Gastroesophageal sphincter (tissue), 4 donors: ENCODE measurements at places on chromosomes 2 and 18. TPM values are rescaled to one million over a fixed set of nuclear protein-coding genes. Genes with fewer than 3 reads are reported as not detected.
A peak's percentile ranks its signal among the peaks of the same experiment; 100 is the strongest.

Gene KLHL14
- 0.27 TPM for total RNA-seq

Gene LOXL3
- 8.1 TPM for total RNA-seq

Gene MXD1
- total RNA-seq: 10.5 TPM

Gene LYG2
- total RNA-seq: not detected

Gene GKN1
- 4.7 TPM for total RNA-seq

Gene HOXD4
- 3.6 TPM for total RNA-seq

Gene HOXD11
- total RNA-seq: not detected

Gene THSD7B
- 1.1 TPM for total RNA-seq

Gene KIF5C
- total RNA-seq: 3.6 TPM

- peak; percentile 60 for ATAC-seq
Measured at GRCh38 chr2:84906900-84907714, 1.7 kb downstream of the TMSB10 start.

- peak; percentile 96 for ATAC-seq
Measured at GRCh38 chr2:28716265-28716865, 35.3 kb upstream of the PPP1CB start.

GRCh38 chr2:232293191-232293590 lies 85.4 kb upstream of the ALPP start:
- ATAC-seq: no peak

DNA sequence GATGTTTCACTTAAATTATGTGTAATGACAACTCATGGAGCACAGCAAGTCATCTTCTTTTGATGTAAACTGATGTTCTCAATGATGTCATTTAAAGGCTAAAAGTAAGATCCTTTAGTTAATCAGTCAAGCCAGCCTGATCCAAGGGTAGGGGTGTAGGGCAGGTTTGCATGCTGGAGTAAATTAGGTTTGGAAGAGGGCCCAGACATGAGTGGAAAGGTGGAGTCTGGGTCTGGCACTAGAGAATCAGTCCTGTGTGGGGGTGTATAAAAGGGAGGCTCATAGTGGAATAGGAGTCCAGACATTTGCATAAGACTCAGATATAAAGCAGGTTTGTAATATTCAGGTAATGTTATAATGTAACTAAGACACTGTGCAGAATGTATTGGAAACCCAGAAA lies 88.8 kb upstream of the NYAP2 start:
- no peak for ATAC-seq

- ATAC-seq: no peak
Measured at GRCh38 chr2:158645299-158645698, 149.8 kb upstream of the DAPL1 start.

DNA sequence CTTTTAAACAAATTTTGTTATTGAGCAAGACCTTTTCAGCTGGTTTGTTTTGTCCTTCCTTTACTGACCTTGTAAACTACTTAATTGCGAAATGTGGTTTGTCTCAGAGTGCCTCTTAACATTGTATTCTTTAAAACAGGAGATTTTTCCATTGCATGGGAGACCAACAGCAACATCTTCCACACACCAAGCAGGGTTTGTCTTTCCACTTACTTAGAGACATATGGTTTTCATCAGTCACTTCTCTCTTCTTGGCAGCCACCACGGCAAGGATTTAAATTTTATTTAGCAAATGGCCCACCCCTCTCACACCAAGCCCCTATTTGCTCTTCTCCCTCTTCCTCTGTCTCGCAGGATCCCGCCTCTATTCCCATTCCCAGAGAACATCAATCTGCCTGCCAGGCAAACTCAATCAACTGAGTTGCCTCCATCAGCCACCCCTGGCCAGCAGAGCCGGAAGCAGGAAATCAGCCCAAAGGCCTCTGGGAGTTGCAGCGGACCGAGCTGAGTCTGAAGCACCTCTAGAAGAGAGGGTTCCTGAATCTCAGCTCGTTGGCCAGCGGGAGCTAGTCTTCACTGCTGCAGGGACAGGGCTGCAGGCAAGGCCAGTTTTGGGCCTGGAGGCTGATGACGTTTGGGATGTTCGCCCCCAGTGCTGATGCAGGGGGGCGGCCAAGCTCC lies 11.3 kb upstream of the CIB4 start:
- peak; percentile 82 for ATAC-seq

DNA sequence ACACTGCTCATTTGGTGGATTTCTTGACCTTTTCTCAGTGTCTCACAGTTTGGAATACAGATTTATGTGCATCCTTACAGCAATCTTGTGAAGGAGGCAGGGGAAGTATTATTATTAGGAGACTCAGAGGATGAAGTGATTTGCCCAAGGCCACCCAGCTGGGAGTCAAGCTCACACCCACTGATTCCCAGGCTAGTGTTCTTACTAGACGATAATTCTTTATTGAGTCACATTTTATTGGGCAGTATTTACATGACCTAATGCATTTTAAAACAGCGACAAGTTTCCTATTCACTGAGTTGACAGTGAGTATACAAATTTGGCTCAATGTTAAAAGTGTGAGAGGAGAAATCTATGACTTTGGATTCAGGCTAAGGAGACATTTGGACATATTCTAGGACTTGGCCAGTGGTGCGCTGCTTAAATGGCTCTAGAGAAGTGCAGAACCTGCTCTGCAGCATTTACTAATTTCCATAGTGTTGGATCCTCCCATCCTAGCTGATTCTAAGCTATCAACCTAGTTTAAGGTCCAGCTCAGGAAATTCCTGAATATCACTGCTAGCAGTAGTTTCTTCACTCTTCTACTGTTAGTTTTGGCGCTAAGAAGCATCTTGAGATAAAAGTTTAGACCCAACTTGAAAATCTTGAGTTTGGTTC lies 199.3 kb downstream of the MTX2 start:
- ATAC-seq: no peak

- ATAC-seq: no peak
Measured at GRCh38 chr2:161766334-161766733, 142.1 kb downstream of the SLC4A10 start.

GRCh38 chr2:175025946-175026345 lies 20.8 kb upstream of the CHN1 start:
- ATAC-seq: no peak

DNA sequence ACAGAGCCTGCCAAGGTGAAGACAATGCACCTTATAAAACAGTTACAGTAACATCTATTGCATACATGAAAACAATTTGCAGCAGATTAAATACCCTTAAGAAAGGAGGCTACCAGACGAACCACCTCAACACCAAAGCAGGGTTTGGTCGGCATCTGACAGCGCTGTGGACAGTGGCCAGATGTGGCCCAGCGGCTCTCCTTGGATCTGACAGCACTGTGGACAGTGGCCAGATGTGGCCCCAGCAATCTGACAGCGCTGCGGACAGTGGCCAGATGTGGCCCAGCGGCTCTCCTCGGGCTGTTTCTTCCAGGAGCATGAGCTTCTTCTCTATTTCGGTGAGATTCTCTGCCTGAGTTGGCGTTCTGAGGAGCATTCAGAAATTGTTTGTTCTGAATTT lies 211.6 kb downstream of the ANKRD30B start:
- no peak for ATAC-seq

GRCh38 chr18:55415258-55415871 lies 172.6 kb downstream of the TCF4 start:
- peak; percentile 74 for ATAC-seq

GRCh38 chr2:152297715-152298114 lies 37.3 kb upstream of the FMNL2 start:
- ATAC-seq: no peak

DNA sequence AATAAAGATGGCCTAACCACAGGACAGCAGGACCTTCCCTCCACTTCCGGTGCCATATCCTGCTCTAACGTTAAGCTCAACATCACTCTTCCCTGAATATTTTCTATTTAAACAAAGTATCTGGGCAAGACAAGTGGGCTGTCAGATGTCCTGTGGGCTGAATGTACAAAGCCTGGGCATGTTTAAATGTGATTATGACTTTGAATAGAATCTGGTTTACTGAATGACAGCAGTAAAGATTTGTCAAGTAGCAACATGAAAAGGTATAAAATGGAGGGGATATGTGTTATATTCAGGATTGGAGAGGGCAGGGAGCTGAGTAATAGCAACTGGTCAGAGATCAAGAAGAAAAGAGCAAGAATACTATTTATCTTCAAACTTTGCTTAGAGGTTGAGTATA lies 540.9 kb downstream of the NRXN1 start:
- ATAC-seq: no peak

GRCh38 chr2:240310201-240310600 lies 125.3 kb upstream of the GPC1 start:
- ATAC-seq: no peak

- no peak for ATAC-seq
Measured at GRCh38 chr2:46091961-46092667, 205.1 kb upstream of the EPAS1 start.

DNA sequence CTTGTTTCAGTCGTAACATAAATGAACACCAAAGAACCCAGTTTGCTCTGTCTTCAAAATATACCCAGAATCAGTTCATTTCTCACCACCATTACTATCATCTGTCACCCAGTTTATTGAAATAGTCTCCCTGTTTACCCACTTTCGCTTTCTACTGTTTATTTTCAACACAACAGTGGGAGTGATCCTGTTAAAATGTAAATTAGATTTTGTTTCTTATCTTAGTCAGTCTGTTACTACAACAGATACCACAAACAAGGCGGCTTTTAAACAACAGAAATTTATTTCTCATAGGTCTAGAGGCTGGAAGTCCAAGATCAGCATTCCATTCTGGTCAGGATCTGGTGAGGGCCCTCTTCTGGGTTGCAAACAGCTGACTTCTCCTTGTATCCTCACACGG lies 74.8 kb downstream of the ARHGAP15 start:
- no peak for ATAC-seq

DNA sequence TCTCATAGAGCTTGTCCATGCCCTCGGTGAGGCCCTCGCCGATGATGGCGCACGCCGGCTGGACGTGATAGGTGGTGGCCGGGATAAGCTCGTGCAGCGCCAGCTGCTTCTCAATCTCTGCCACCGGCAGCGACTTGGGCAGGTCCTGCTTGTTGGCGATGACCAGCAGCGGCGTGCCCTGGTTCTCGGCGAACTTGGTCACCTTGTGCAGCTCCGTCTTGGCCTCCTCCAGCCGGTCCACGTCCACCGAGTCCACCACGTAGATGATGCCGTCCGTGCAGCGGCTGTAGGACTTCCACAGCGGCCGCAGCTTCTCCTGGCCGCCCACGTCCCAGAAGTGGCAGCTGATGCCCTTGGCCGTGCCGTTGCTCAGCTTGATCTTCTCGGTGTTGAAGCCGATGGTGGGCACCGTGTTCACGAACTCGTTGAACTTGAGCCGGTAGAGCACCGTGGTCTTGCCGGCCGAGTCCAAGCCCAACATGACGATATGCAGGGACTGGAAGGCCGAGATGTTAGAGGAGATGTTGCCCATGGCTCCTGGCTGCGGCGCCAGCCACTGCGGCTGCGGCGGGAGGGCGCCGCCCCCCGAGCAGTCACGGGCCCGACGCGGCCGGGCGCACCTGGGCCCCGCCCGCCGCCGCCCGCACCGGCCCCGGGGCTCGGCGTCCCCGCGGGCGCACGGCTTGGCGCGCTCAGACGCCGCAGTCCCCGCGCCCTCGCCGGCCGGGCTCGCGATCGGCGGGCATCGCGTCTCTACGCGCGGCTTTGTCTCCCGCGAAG lies 636 bp downstream of the ARL4C start:
- peak; percentile 52 for ATAC-seq

GRCh38 chr2:24855022-24855622 lies 61.9 kb downstream of the CENPO start:
- ATAC-seq: peak; percentile 66

GRCh38 chr2:238652771-238653157 lies 195.1 kb upstream of the TWIST2 start:
- ATAC-seq: no peak

DNA sequence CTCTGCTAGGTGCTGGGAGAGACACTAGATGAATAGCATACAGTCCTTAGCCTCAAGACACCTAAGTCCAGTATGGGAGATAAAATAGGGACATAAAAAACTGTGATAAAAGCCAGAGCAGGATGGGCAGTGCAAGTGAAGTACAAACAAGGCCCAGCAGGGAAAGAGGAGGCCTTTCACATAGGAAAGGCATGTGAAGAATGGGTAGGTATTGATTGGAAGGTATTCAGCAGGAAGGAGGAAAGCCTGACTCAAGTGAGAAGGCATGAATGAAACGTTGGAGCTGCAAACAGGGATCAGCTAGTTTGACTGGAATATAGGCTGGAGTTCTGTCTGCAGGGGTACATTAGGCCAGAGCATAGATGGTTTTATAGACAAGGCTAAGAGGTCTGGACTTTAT lies 11.0 kb upstream of the CXCR4 start:
- no peak for ATAC-seq

DNA sequence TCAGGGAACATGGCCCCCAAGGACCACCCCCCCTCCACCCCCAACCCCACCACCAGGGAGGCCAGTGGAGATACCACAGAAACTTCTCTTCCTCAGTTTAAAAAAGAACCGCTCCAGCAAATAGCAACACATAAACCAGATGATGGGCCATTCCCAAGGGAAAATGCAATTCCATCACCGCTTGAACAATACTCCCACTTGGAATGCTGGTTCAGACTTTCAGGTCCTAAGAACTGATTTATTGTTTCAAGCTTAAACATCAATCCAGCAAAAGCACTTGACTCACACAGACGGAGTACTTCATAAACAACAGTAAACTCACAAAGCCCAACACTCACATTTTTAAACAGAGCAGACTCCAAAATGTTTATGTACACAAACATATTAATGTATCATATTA lies 6.9 kb downstream of the HDAC4 start:
- no peak for ATAC-seq

- ATAC-seq: no peak
Measured at GRCh38 chr2:69163556-69163955, 150.6 kb downstream of the ANTXR1 start.

DNA sequence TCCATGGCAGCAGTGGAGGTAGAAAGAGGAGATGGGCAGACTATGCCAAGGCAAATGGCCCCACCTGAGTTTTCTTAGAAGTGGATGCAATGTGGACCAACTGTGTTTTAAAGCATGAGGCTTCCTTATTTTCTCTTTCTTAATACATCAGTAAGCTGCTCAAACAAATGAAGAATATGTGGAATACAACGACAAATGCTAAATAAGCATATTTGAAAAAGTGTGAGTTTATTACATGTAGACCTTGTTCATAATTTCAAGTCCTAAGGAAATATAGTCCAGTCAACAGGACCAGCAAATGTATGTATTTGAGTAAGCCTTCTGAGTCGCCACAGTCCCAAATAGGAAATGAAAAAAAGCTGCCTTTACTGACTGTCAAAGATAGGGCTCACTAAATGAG lies 177.8 kb downstream of the PRPF40A start:
- no peak for ATAC-seq

DNA sequence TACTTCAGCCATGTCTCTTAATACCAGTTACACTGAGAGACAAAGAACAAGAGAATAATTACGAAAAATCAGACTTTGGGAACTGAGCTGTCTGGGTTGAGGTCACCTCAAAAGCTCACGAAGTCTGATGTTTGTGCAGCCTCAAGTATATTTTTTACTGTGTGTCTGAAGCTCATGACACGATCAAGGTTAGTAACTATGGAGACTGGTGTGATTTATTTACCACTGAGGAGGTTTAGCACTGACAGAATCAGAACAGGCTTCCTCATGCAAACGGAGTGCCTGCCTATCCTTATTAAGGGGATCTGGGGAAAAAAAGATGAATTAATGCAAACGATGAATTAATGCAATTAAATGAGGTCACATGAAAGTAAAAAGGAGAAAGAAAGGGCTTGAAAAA lies 61.1 kb upstream of the RAPH1 start:
- ATAC-seq: no peak
